Effector memory CD4-positive, alpha-beta T cell (primary cell): ENCODE measurements at places on chromosomes 5 and 9.
A peak's percentile ranks its signal among the peaks of the same experiment; 100 is the strongest.

DNA sequence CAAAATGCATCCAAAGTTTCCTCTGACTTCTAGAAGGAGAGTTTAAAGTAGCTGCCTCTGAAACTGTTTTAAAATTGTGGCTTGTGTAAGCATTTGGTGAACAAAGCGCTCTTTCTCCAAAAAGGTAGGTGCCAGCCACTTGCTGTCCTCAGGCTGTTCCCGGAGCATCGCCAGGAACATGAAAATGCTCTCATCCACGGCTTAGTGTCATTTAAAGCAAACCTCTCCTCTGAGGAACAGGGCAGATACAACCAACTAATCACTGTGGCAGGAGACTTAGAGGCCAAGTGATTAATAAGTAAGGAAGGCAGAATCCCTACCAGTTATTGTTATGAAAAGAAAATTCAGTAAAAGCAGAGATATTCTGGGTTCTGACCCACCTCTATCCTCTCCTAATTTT, 165.6 kb downstream of the DCP2 start:
- DNase-seq, result no peak
- no peak overlapping the region for H3K4me3 ChIP-seq
- H3K27me3 ChIP-seq, result no peaks in the 10 kb centered on the region
- H3K4me1 ChIP-seq, result no peaks in the 10 kb centered on the region
- no peak overlapping the region for H3K27ac ChIP-seq
- no peaks in the 10 kb centered on the region for H3K36me3 ChIP-seq

DNA sequence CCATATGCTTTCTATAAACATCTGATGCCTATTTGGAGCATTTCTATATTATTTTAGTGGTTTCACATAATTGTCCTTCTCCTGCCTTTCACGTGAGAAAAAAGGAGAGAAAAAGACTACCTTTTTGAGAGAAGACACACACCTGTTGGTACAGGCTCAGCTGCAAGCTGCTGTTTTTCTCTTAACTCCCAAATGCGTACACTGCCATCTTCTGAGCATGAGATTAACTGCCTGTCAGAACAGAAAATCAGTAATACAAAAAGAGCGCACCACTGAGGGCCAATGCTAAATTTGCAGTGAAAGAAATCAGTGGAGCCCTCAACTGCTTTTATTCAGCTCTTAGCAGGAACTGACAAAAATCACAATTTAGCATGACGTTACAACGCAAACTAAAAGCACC, 54.9 kb downstream of the WDR41 start:
- no peak overlapping the region for H3K4me3 ChIP-seq
- H3K4me1 ChIP-seq, result no peaks in the 10 kb centered on the region
- no peak for DNase-seq
- H3K27ac ChIP-seq, result no peak overlapping the region

DNA sequence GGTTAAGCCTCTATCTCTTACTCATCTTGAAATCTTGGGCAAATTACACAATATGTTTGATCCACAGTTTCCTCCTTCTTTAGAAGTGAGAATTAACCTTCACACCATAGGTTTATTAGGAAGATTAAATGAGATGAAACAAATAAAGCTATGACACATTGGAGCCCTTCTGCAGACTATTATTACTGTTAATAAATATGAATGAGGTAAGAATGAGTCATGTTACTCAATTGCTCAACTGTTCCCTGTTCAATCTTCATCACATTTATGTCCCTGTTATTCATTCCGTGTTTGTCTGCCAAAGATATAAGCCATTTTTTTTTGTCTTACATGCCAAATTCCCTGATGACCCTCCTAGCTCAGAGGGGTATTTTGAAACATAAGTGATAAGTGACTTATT, 52.1 kb upstream of the PAPPA start:
- DNase-seq, result no peak
- no peaks in the 10 kb centered on the region for H3K4me1 ChIP-seq
- H3K27me3 ChIP-seq, result no peaks in the 10 kb centered on the region
- no peaks in the 10 kb centered on the region for H3K36me3 ChIP-seq
- no peak overlapping the region for H3K4me3 ChIP-seq

DNA sequence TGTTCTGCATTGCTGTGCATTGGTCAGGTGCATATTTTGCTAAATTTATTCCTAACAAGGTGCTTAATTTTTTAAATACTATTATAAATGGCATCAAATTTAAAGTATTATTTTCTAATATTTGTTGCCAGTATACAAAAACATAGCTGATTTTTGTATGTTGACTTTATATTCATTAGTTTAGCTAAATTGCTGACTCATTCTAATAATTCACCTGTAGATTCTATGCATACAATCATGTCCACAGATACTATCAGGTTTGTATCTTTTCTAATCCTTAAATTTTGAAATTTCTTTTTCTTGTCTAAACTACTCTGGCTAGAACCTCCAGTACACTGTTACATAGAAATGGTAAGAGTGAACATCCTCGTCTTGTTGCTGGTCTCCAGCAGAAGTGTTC, 657.6 kb downstream of the CCDC171 start:
- H3K27ac ChIP-seq, result no peak overlapping the region
- H3K36me3 ChIP-seq, result no peaks in the 10 kb centered on the region
- no peaks in the 10 kb centered on the region for H3K4me1 ChIP-seq
- no peak for DNase-seq
- no peaks in the 10 kb centered on the region for H3K27me3 ChIP-seq
- H3K4me3 ChIP-seq, result no peak overlapping the region

DNA sequence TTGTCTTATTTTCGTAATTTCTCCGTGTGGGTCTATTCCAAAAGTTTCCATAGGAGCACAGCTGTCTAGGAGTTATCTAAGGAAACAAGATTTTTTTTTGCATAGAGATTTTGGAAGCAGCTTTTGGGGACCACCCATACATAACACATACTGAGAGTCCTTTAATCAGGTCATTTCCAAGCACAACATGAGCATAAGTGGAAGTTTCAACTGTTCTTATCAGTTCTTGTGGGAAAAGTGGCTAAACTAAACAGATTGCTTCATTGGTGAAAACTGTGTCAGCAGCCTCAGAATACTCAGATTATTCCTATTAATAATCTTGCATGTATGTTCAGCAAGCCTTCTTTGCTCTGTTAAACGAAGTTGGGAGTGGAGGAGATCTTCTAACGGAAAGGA, 153.6 kb upstream of the TYRP1 start:
- no peaks in the 10 kb centered on the region for H3K4me1 ChIP-seq
- H3K4me3 ChIP-seq, result no peak overlapping the region
- H3K27ac ChIP-seq, result no peak overlapping the region
- H3K36me3 ChIP-seq, result no peaks in the 10 kb centered on the region
- DNase-seq, result no peak

- H3K27me3 ChIP-seq, result peaks cover 27% of the 10 kb centered on the region
- DNase-seq, result no peak
- no peak overlapping the region for H3K4me3 ChIP-seq
- H3K27ac ChIP-seq, result no peak overlapping the region
These were observed 34.6 kb upstream of the NFIB start for GRCh38 chr9:14348373-14349145.

GRCh38 chr5:17330386-17330785, 113.0 kb downstream of the BASP1 start:
- no peaks in the 10 kb centered on the region for H3K36me3 ChIP-seq
- H3K27me3 ChIP-seq, result no peaks in the 10 kb centered on the region
- H3K27ac ChIP-seq, result no peak overlapping the region

DNA sequence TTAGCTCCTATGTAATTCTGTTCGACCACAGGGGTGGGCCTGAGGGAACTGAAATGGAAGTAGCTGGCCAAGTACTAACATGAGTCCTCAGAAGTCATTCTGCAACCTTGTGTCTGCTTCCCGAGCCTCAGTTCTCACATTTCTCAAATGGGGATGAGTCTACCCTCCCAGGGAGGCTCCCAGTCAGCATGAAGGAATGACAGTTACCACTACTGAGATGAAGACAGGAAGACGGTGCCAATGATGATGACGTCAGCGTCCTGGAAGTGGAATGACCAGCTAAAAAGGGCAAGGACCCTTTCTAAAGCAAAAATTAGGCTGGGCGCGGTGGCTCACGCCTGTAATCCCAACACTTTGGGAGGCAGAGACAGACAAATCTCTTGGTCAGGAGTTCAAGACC, 6.8 kb downstream of the PIP5KL1 start:
- no peak overlapping the region for H3K4me3 ChIP-seq
- no peak overlapping the region for H3K27ac ChIP-seq
- H3K4me1 ChIP-seq, result peaks cover 28% of the 10 kb centered on the region
- H3K36me3 ChIP-seq, result no peaks in the 10 kb centered on the region
- no peaks in the 10 kb centered on the region for H3K27me3 ChIP-seq
- DNase-seq, result no peak

GRCh38 chr5:143561219-143561618, 157.7 kb upstream of the NR3C1 start:
- H3K27me3 ChIP-seq, result no peaks in the 10 kb centered on the region
- no peaks in the 10 kb centered on the region for H3K36me3 ChIP-seq
- no peak for DNase-seq
- no peak overlapping the region for H3K27ac ChIP-seq

- H3K4me3 ChIP-seq, result no peak overlapping the region
- H3K27me3 ChIP-seq, result no peaks in the 10 kb centered on the region
- no peaks in the 10 kb centered on the region for H3K36me3 ChIP-seq
- no peaks in the 10 kb centered on the region for H3K4me1 ChIP-seq
- no peak overlapping the region for H3K27ac ChIP-seq
These were observed 70.5 kb downstream of the APBA1 start for GRCh38 chr9:69601698-69602097.

DNA sequence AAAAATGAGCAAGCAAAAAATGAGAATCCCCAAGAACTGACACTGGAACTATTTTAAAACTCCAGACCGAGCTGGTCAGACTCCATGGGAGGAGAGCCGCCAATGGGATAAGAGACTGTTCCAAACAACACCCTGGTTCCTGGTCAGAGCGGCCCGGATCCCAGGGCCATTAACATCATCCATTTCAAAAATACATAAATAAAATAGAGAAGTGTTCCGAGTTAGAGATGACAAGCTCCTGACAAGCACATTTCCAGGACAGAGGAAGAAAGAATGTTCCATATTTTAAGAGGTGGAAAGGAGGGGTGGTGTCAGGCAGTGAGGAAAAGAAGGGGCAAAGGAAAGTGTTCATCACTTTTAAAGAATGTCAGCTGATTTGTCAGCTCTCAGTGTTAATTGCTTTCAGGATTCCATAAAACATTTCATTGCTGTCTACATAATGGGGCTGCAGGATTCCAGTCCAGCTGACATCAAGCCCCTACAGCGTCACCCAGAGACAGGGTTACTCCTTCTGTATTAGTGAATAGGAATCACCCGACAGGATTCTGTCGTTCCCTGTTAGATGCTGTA, 202.5 kb upstream of the TRIM32 start:
- DNase-seq, result no peak
- no peak overlapping the region for H3K27ac ChIP-seq
- no peak overlapping the region for H3K4me3 ChIP-seq
- no peaks in the 10 kb centered on the region for H3K36me3 ChIP-seq

DNA sequence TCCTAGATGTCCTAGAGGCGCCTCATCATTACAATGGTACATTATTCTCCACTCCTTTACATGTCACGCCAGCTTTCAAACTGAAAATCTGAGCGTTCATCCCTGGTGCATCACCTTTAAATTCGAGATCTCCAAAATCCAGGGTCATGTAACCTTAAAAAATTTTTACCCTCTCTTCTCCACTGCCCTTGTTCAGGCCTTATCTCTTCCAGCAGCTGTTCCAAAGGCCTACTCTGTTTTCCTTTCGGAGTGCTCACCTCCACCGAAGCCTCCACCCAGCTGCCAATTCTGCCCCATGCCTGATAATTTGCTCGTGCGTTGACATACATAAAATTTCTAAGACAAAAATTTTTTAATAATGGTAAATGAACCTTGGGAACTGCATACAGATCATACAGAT, 950 bp upstream of the MSH3 start:
- H3K4me1 ChIP-seq, result peaks cover 12% of the 10 kb centered on the region
- peaks cover 3% of the 10 kb centered on the region for H3K36me3 ChIP-seq
- H3K4me3 ChIP-seq, result peak overlapping the region; percentile 79
- no peaks in the 10 kb centered on the region for H3K27me3 ChIP-seq
- DNase-seq, result no peak

DNA sequence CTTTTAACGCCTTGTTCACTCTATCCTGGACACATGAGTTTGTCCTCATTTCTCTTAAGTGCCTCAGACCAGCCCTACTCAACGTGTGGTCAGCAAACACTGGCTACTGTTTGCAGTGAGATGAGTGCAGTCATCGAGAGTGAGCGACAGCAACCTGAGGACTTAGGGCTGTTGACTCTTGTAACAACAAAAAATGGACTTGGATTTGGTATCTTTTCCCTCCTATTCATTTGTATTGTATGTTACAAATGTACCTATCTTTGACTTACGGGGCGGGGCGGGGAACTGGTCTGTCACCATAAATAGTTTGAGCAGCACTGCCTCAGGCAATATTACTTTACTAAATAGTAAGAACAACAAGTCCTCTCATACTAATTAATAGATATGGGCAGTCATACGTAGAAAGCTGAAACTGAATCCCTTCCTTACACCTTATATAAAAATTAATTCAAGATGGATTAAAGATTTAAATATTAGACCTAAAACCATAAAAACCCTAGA, 84.1 kb downstream of the TLE1 start:
- no peak overlapping the region for H3K4me3 ChIP-seq
- DNase-seq, result no peak
- H3K27me3 ChIP-seq, result no peaks in the 10 kb centered on the region
- H3K27ac ChIP-seq, result no peak overlapping the region
- no peaks in the 10 kb centered on the region for H3K36me3 ChIP-seq
- no peaks in the 10 kb centered on the region for H3K4me1 ChIP-seq

GRCh38 chr9:5402217-5402616, 35.5 kb downstream of the PLGRKT start:
- peaks cover 6% of the 10 kb centered on the region for H3K4me1 ChIP-seq
- DNase-seq, result no peak
- H3K27ac ChIP-seq, result no peak overlapping the region
- H3K36me3 ChIP-seq, result no peaks in the 10 kb centered on the region

GRCh38 chr9:73738741-73739530, 587.3 kb downstream of the ANXA1 start:
- H3K4me1 ChIP-seq, result no peaks in the 10 kb centered on the region
- DNase-seq, result no peak
- no peak overlapping the region for H3K4me3 ChIP-seq
- H3K36me3 ChIP-seq, result no peaks in the 10 kb centered on the region

DNA sequence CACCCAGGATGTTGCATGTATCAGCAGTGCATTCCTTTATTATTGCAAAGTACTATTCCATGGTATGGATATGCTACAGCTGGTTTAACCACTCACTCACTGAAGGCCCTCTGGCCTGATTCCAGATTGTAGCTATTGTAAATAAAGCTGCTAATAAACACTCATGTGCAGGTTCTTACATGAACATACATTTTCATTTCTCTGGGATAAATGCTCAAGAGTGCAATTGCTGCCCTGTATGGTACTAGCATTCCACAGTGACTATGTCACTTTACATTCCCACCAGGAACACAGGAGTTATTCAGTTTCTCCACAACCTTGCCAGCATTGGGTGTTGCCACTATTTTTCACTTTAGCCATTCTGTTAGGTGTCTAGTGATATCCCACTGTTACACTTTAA, 267.6 kb downstream of the SPOCK1 start:
- no peaks in the 10 kb centered on the region for H3K4me1 ChIP-seq
- no peak overlapping the region for H3K27ac ChIP-seq
- H3K4me3 ChIP-seq, result no peak overlapping the region
- H3K36me3 ChIP-seq, result no peaks in the 10 kb centered on the region
- DNase-seq, result no peak
